Osteocyte (in vitro differentiated cells): ENCODE measurements at places on chromosomes 13 and 19.

GRCh38 chr19:46730595-46730994 lies 13.7 kb upstream of the PRKD2 start:
- no peak for DNase-seq
- no peaks in the 10 kb centered on the region for H3K27me3 ChIP-seq
- H3K27ac ChIP-seq: peak overlapping the region; percentile 88
- peaks cover 28% of the 10 kb centered on the region for H3K36me3 ChIP-seq
- no peak overlapping the region for H3K4me3 ChIP-seq

GRCh38 chr13:110582421-110582954 lies 21.0 kb upstream of the RAB20 start:
- no peaks in the 10 kb centered on the region for H3K27me3 ChIP-seq
- H3K4me3 ChIP-seq: no peak overlapping the region
- DNase-seq: no peak
- H3K36me3 ChIP-seq: peaks cover 2% of the 10 kb centered on the region
- H3K27ac ChIP-seq: peak overlapping the region; percentile 67
- peaks cover 12% of the 10 kb centered on the region for H3K4me1 ChIP-seq

DNA sequence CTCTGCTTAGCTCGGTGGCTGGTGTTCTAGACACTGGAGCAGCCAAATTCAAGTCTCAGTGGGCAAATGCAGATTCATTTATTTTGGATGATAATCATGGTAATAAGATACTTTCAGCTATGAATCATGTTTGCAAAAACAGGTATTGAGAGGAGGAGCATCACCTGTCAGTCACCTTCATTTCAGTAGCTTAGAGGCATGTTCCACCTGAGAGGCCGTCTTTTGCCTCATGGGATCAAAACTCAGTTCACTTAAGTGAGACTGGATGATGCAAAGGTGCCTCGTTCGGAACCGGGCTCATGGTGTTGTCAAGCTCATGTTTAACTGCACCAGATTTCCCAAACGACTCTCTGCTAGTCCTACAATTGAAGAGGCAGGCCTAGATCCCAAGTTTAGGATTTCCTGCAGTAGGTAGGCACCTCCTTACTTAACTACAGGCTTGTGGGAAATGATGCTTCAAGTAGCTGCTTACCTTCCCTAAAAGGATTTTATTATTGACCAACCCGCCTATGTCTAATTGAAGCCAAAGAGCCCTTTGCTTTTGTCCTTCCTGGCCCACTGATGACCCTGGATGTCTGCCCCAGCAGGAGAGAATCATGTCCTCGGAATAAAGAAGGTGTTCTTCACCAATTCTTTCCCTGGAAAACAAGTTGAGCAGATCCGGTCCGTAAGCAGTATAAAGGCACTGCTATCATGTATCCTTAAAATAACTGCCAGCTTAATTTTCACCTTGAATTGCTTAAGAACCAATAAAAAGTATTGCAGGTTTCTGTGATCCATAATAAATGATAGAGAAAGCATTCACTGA lies 60.0 kb downstream of the ZAR1L start:
- no peak overlapping the region for H3K27ac ChIP-seq
- peaks cover 18% of the 10 kb centered on the region for H3K4me1 ChIP-seq
- H3K4me3 ChIP-seq: no peak overlapping the region
- no peak for DNase-seq
- no peaks in the 10 kb centered on the region for H3K36me3 ChIP-seq

- H3K4me1 ChIP-seq: peaks cover 9% of the 10 kb centered on the region
- H3K36me3 ChIP-seq: peaks cover 39% of the 10 kb centered on the region
- DNase-seq: no peak
- no peak overlapping the region for H3K27ac ChIP-seq
Observed at GRCh38 chr19:12098040-12098439, 33.5 kb downstream of the ZNF844 start.

DNA sequence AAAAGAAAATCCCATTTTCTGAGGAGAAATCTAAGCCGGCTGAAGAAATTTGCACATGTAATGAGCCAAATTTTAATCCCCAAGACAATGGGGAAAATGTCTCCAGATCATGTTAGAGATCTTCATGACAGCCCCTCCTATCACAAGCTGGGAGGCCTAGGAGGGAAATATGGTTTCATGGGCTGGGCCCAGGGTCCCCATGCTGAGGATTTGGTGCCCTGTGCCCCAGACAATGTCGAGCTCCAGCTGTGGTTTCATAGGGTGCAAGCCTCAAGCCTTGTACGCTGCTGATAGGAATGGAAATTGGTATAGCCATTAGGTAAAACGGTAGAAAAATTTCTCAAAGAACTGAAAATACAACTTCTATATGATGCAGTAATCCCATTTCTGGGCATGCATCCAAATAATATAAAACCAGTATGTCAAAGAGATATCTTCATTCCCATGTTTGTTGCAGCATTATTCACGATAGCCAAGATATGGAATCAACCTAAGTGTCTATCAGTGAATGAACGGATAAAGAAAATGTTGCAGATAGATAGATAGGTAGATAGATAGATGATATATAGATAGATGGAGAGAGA lies 19.3 kb upstream of the FREM2 start:
- no peaks in the 10 kb centered on the region for H3K36me3 ChIP-seq
- H3K4me3 ChIP-seq: no peak overlapping the region
- no peak overlapping the region for H3K27ac ChIP-seq
- no peak for DNase-seq

GRCh38 chr19:29578349-29578748 lies 27.7 kb upstream of the POP4 start:
- H3K27me3 ChIP-seq: peaks cover 22% of the 10 kb centered on the region
- no peak for DNase-seq
- no peak overlapping the region for H3K4me3 ChIP-seq
- no peak overlapping the region for H3K27ac ChIP-seq
- H3K36me3 ChIP-seq: no peaks in the 10 kb centered on the region

- H3K4me3 ChIP-seq: no peak overlapping the region
- no peaks in the 10 kb centered on the region for H3K27me3 ChIP-seq
- H3K27ac ChIP-seq: no peak overlapping the region
- no peak for DNase-seq
- H3K36me3 ChIP-seq: peaks cover 5% of the 10 kb centered on the region
- H3K4me1 ChIP-seq: peaks cover 24% of the 10 kb centered on the region
Observed at GRCh38 chr19:3109491-3109890, 15.3 kb downstream of the GNA11 start.

DNA sequence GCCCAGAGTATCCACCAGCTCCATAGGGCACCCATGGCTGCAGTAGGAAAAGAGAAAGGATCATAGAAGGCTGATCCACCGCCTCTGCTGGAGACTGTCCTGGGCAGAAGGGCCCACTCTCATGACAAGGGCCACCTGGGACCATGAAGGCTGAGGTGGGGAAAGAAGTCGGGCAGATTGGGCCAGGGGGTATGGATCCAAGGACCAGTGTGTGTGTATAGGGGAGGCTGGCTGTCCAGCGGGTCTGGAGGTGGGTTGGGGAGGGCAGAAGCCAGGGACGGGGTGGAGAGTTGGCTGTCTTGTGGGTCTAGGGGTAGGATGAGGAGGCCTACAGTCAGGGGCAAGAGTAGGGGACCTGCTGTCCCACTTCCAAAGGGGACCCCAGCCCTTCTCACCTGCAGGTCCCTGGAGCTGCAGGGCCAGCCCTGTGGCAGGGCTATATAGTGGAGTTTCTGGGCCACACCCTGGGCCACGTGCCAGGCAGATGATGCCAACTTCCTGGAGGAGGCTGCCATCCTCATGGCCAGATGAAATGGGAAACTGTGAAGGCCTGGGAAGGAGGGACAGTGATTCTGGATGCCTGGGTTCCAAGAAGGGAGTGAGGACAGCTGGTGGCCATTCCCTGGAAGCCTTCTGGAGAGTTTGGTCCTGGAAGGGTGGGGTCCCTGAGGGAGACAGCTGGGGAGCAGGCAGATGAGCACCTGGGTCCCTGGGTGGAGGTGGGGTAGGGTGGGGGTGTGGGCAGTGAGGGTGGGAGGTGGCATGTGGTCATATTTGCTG lies at the start of gene FCGBP:
FCGBP (minus strand) TSS at position 51 of the 780 bp plus-strand sequence.
- H3K27me3 ChIP-seq: peaks cover 3% of the 10 kb centered on the region
- H3K4me1 ChIP-seq: no peaks in the 10 kb centered on the region
- DNase-seq: no peak
- no peak within 1 kb of the TSS for H3K27ac ChIP-seq

DNA sequence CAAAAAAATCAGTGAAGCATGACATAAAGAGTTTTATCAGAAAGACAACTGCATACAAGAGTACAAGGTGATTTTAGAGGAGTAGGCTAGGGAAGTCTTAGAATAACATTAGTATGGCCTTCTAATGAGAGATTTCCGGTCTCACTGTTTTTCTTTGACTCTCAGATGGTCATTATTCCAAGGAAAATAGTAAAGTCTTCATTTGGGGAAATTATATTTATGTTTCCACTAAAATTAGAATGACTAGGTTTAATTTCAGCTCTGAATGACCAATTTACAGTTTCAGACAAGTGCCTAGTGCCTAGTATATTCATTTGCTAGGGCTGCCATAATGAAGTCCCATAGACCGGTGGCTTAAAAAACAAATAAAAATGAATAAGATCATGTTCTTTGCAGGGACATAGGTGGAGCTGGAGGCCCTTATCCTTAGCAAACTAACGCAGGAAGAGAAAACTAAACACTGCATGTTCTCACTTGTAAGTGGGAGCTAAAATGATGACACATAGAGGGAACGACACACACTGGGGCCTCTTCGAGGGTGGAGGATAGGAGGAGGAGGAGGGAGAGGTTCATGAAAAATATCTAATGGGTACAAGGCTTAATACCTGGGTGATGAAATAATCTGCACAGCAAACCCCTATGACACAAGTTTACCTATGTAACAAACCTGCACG lies 303.1 kb downstream of the PCDH9 start:
- no peak for DNase-seq
- no peaks in the 10 kb centered on the region for H3K27me3 ChIP-seq
- no peak overlapping the region for H3K4me3 ChIP-seq
- peak overlapping the region; percentile 42 for H3K27ac ChIP-seq
- peaks cover 15% of the 10 kb centered on the region for H3K4me1 ChIP-seq
- no peaks in the 10 kb centered on the region for H3K36me3 ChIP-seq

DNA sequence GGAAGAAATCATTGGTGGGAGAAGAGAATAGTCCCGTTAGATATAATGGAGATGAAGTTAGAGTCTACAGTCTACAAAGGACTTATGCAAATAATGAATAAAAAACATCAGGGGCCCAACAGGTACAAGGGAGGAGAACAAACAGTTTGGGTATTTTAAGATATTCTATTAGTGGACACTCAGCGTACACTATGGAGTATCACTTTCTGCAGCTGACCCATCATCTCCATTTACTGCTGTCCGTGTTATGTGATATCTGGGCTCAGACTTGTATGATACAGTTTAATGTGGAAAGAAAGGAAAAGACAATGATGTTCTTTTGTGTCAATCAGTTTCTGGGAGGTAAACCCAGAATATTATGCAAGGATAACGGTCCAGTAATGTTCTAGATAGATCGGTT lies 126.2 kb downstream of the RAB20 start:
- no peak for DNase-seq
- peaks cover 66% of the 10 kb centered on the region for H3K4me1 ChIP-seq
- H3K27me3 ChIP-seq: no peaks in the 10 kb centered on the region
- peak overlapping the region; percentile 90 for H3K27ac ChIP-seq
- H3K36me3 ChIP-seq: peaks cover 80% of the 10 kb centered on the region

DNA sequence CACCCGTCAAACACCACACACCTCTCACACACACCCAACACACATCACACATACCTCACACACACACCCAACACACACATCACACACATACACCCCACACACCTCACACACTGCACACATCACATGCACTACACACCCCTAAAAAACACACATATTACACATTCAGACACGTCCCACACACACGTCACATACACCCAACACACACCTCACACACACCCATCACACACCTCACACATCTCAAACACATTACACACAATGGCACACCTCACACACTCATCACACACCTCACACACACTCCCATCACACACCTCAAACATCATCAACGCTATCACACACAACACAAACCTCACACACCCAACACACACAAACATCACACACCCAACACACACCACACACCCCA lies 133.1 kb downstream of the CRYL1 start:
- no peaks in the 10 kb centered on the region for H3K36me3 ChIP-seq
- H3K4me3 ChIP-seq: no peak overlapping the region
- no peaks in the 10 kb centered on the region for H3K4me1 ChIP-seq

GRCh38 chr19:35403116-35403760 lies 32.4 kb downstream of the GPR42 start:
- no peaks in the 10 kb centered on the region for H3K27me3 ChIP-seq
- H3K27ac ChIP-seq: no peak overlapping the region
- DNase-seq: no peak
- H3K36me3 ChIP-seq: no peaks in the 10 kb centered on the region
- no peaks in the 10 kb centered on the region for H3K4me1 ChIP-seq

DNA sequence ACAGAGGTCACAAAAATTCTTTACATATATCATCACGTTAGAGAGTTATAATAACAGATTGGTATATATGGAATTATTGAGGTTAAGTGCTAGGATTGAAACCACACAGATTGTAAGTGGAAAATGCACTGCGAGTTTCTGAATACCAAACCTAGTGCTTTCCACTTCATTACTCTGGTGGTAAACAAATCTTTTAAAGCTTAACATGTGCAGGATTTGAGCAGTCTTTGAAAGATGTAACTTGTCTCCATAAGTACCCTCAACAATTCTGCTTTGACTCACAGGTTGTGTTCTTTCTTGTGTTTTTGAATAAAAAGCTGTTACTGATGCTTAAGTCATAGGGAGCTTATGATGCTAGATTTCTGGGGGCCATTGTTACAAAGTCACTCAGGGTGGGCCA lies 314.7 kb upstream of the DACH1 start:
- H3K27ac ChIP-seq: no peak overlapping the region
- H3K36me3 ChIP-seq: no peaks in the 10 kb centered on the region
- no peak overlapping the region for H3K4me3 ChIP-seq

- H3K36me3 ChIP-seq: no peaks in the 10 kb centered on the region
- H3K4me3 ChIP-seq: no peak overlapping the region
- H3K27ac ChIP-seq: no peak overlapping the region
- no peaks in the 10 kb centered on the region for H3K27me3 ChIP-seq
- peaks cover 12% of the 10 kb centered on the region for H3K4me1 ChIP-seq
Observed at GRCh38 chr19:2289714-2290435, 7.9 kb upstream of the PEAK3 start.

GRCh38 chr13:99476648-99477047 lies 24.6 kb upstream of the TM9SF2 start:
- no peak overlapping the region for H3K4me3 ChIP-seq
- no peak overlapping the region for H3K27ac ChIP-seq
- peaks cover 2% of the 10 kb centered on the region for H3K27me3 ChIP-seq

- peaks cover 32% of the 10 kb centered on the region for H3K4me1 ChIP-seq
- peak overlapping the region; percentile 71 for H3K4me3 ChIP-seq
- peak overlapping the region; percentile 89 for H3K27ac ChIP-seq
Observed at GRCh38 chr19:10416380-10417257, 3.7 kb upstream of the PDE4A start.

- H3K36me3 ChIP-seq: no peaks in the 10 kb centered on the region
- H3K27ac ChIP-seq: no peak overlapping the region
- H3K4me3 ChIP-seq: no peak overlapping the region
- no peak for DNase-seq
- H3K4me1 ChIP-seq: no peaks in the 10 kb centered on the region
Observed at GRCh38 chr13:38641164-38641948, 45.5 kb upstream of the FREM2 start.

- H3K4me3 ChIP-seq: no peak overlapping the region
- peaks cover 19% of the 10 kb centered on the region for H3K4me1 ChIP-seq
- no peak for DNase-seq
- H3K36me3 ChIP-seq: peaks cover 22% of the 10 kb centered on the region
- no peaks in the 10 kb centered on the region for H3K27me3 ChIP-seq
- H3K27ac ChIP-seq: no peak overlapping the region
Observed at GRCh38 chr13:94590744-94591143, 5.2 kb downstream of the TGDS start.

- H3K36me3 ChIP-seq: no peaks in the 10 kb centered on the region
- no peak overlapping the region for H3K4me3 ChIP-seq
- no peak for DNase-seq
- H3K27me3 ChIP-seq: no peaks in the 10 kb centered on the region
- no peak overlapping the region for H3K27ac ChIP-seq
- H3K4me1 ChIP-seq: no peaks in the 10 kb centered on the region
Observed at GRCh38 chr13:24243302-24243701, 66.1 kb upstream of the C1QTNF9 start.
